A549 treated with RU486 at 1 μM for 4 hours (cell line): ENCODE measurements at places on chromosomes 2 and 18. TPM values are rescaled to one million over a fixed set of nuclear protein-coding genes. Genes with fewer than 3 reads are reported as not detected.

Gene SERPINB10
- not detected in 5 replicates for total RNA-seq

Gene MDH1B
- total RNA-seq: 1.1 to 3.0 TPM (median 1.2 TPM) in 5 replicates

Gene DAPL1
- total RNA-seq: not detected in 5 replicates

Gene UGT1A3
- total RNA-seq: 0.10 to 0.22 TPM (median 0.13 TPM) in 3 of 5 replicates, not detected in the others

Gene DSC1
- not detected in 5 replicates for total RNA-seq

Gene UGT1A5
- not detected in 5 replicates for total RNA-seq

Gene TMEM37
- 1.5 to 2.7 TPM (median 2.2 TPM) in 5 replicates for total RNA-seq

Gene ZNF521
- not detected in 5 replicates for total RNA-seq

Gene STRN
- 10.8 to 18.7 TPM (median 16.4 TPM) in 5 replicates for total RNA-seq

Gene ACVR1C
- 0.01 to 0.06 TPM in 2 of 5 replicates, not detected in the others for total RNA-seq

Gene QPCT
- total RNA-seq: 17.2 to 23.1 TPM (median 18.9 TPM) in 5 replicates

Gene CWC22
- 8.7 to 17.2 TPM (median 12.1 TPM) in 5 replicates for total RNA-seq

Gene NOSTRIN
- 1.7 to 2.3 TPM (median 2.0 TPM) in 5 replicates for total RNA-seq

Gene BOK
- total RNA-seq: 22.0 to 37.5 TPM (median 29.3 TPM) in 5 replicates

Gene IL1B
- 0.34 to 0.58 TPM (median 0.41 TPM) in 4 of 5 replicates, not detected in the other for total RNA-seq

Gene PCARE
- not detected in 5 replicates for total RNA-seq

Gene BOLL
- total RNA-seq: not detected in 5 replicates

Gene RGPD4
- total RNA-seq: 0.05 to 0.10 TPM (median 0.06 TPM) in 4 of 5 replicates, not detected in the other

Gene RPE
- 55.1 to 75.8 TPM (median 64.5 TPM) in 5 replicates for total RNA-seq

Gene MLPH
- total RNA-seq: 189 to 291 TPM (median 256 TPM) in 5 replicates

Gene CHPF
- 17.5 to 36.2 TPM (median 29.9 TPM) in 5 replicates for total RNA-seq

Gene AQP4
- total RNA-seq: not detected in 5 replicates

Gene RNF144A
- 4.5 to 8.2 TPM (median 7.6 TPM) in 5 replicates for total RNA-seq

Gene PLCL1
- total RNA-seq: not detected in 5 replicates

Gene TTC31
- 14.5 to 16.7 TPM (median 16.4 TPM) in 5 replicates for total RNA-seq

Gene IL36G
- not detected in 5 replicates for total RNA-seq
